ENCODE measurements at places on chromosomes 7 and 10. TPM values are rescaled to one million over a fixed set of nuclear protein-coding genes. Genes with fewer than 3 reads are reported as not detected.
A peak's percentile ranks its signal among the peaks of the same experiment; 100 is the strongest.

DNA sequence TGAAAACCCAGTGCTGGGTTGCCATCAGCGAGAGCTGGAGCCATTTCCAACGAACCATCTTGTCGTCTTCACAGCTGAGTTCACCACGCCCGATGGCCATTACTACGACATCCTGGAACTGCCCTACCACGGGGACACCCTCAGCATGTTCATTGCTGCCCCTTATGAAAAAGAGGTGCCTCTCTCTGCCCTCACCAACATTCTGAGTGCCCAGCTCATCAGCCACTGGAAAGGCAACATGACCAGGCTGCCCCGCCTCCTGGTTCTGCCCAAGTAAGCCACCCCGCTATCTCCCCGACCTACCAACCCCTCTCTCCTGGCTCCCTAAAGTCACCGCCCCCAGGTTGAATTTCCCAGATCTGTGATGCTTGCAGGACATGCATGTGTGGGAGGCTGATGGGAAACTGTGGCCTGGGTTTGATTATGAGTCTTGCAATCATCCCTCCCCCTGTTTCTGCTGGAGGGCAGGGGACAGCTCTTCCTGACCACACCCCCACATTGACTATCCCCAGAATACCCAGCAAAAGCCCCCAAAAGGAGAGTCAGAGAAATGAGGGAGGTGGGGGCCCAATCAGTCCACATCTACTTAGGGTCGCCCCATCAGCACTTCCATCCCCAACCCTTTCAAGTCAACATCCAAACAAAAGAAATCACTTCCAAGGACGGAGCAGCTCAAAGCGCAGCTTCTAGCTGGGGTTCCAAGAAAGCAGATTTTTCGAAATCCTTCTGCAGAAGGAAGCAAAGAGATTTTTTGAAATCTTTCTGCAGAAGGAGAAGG is 6.9 kb downstream of the SERPINE1 start:
- no peak overlapping the region for H3K27ac ChIP-seq
- no peaks in the 10 kb centered on the region for H3K36me3 ChIP-seq

GRCh38 chr7:42254217-42254616 is 17.2 kb upstream of the GLI3 start:
- H3K27me3 ChIP-seq, result peaks cover 4% of the 10 kb centered on the region
- DNase-seq, result no peak
- H3K4me1 ChIP-seq, result no peaks in the 10 kb centered on the region

PDGFA gene
- total RNA-seq, result 4.1 TPM

DNA sequence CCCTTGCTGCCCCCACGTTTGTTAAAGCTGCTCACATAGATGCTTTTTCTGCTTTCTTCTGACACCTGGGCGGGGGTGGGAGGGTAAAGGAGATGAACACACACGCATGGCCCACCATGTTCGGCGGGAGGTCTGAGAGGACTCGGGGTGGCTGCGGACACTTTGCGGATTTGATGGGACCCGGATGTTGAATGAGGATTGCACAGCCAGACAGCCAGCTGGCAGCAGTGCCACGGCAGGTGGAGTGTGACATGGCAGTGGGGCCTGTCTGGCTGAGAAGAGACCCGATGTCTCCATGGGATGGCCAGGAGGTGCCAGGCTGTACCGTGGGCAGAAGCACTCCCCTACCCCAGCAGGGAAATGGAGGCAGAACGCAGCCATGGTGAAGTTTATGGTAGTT is 31.2 kb downstream of the PPP2R2D start:
- H3K27ac ChIP-seq, result no peak overlapping the region
- H3K4me1 ChIP-seq, result peaks cover 66% of the 10 kb centered on the region
- no peak overlapping the region for H3K4me3 ChIP-seq
- no peak for DNase-seq
- peaks cover 21% of the 10 kb centered on the region for H3K36me3 ChIP-seq

GBX1 gene
- total RNA-seq, result not detected

GRCh38 chr10:118986815-118987790 is 42.4 kb upstream of the NANOS1 start:
- peak overlapping the region; percentile 59 for H3K27ac ChIP-seq
- no peak overlapping the region for H3K4me3 ChIP-seq
- peaks cover 11% of the 10 kb centered on the region for H3K4me1 ChIP-seq
- peak; percentile 8 for DNase-seq

DNA sequence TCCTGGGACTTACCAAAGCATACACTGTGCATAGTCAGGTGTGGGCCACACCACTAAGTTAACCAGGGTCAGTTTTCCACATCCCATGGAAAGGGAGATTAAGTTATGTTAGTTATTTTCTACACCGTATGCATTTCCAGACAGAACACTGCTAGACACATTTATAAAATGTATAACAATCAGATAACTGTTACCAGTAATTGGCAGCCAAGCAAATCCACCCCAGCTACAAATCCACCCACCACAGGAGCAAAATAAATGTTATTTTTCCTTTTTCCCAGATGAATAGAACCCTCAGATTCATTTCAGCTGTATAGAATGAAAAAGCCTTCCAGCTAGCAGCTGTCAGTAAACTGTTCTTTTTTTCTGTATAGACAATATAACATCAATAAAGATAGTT is 256.9 kb upstream of the FZD1 start:
- DNase-seq, result no peak
- no peaks in the 10 kb centered on the region for H3K27me3 ChIP-seq
- H3K4me3 ChIP-seq, result no peak overlapping the region

LIPK gene
- not detected for total RNA-seq

- no peak overlapping the region for H3K4me3 ChIP-seq
- H3K4me1 ChIP-seq, result no peaks in the 10 kb centered on the region
- H3K27ac ChIP-seq, result no peak overlapping the region
- no peaks in the 10 kb centered on the region for H3K36me3 ChIP-seq
These were observed 186.5 kb upstream of the SEMA3E start for GRCh38 chr7:83835424-83835823.

TMEM72 gene
- not detected for total RNA-seq

DCLRE1C gene
- 19.8 TPM for total RNA-seq

DNA sequence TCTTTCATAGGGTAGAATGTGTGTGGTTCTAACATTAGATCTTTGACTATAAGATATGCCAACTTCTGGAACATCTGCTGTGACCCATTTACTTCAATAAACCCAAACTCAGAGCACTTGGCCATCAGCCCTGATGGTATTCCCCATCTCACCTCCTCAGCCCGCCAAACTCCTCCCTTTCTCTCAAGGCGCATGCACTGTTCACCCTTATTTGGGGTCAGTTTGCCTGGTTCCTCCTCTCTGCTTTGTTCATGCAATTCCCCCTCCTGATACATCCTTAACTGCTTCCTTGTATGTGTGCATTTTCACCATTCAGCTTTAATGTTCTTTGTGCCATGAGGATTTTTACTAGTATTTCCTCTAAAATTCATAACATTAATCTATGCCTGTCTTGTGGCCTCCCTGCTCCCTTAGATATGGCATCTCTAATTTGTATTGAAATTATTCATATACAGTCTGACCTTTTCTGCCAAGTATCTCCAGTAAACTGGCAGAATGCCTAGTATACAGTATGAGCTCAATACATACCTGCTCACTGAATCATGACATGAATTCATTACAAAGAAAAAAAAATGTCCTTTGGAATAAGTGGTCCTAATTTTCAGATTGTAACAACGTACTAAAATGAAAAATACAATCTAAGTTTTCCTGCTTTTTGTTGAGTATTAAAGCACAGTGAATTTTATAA is 336.8 kb upstream of the IGFBP3 start:
- H3K36me3 ChIP-seq, result no peaks in the 10 kb centered on the region
- no peak overlapping the region for H3K27ac ChIP-seq
- no peak overlapping the region for H3K4me3 ChIP-seq
- DNase-seq, result no peak
- H3K4me1 ChIP-seq, result no peaks in the 10 kb centered on the region
- H3K27me3 ChIP-seq, result no peaks in the 10 kb centered on the region

DNA sequence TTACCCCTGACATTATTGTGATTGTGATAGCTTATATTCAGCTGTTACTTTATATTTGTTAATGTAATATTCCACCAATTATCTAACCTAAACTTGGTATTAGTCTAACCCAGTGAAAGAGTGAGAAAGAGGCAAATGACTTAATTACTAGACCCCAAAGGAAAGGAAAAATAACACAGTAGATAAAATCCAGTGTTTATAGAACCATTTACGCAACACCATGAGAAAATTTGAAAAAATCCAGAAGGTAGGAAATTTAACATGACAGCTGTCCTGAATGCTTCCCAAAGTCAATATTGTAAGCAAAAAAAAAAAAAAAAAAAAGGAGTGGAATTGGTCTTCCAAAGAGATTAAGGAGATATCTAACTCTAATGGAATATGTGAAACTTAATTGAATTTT is 741.5 kb upstream of the GHITM start:
- no peak overlapping the region for H3K27ac ChIP-seq
- no peaks in the 10 kb centered on the region for H3K4me1 ChIP-seq
- no peak for DNase-seq

- H3K4me3 ChIP-seq, result no peak overlapping the region
- no peaks in the 10 kb centered on the region for H3K27me3 ChIP-seq
- no peaks in the 10 kb centered on the region for H3K36me3 ChIP-seq
- DNase-seq, result no peak
These were observed 18.4 kb downstream of the VWA2 start for GRCh38 chr10:114257498-114257897.

GRCh38 chr7:139798221-139798620 is 20.4 kb upstream of the HIPK2 start:
- H3K27me3 ChIP-seq, result no peaks in the 10 kb centered on the region
- H3K4me1 ChIP-seq, result peaks cover 8% of the 10 kb centered on the region
- peaks cover 9% of the 10 kb centered on the region for H3K36me3 ChIP-seq

DNA sequence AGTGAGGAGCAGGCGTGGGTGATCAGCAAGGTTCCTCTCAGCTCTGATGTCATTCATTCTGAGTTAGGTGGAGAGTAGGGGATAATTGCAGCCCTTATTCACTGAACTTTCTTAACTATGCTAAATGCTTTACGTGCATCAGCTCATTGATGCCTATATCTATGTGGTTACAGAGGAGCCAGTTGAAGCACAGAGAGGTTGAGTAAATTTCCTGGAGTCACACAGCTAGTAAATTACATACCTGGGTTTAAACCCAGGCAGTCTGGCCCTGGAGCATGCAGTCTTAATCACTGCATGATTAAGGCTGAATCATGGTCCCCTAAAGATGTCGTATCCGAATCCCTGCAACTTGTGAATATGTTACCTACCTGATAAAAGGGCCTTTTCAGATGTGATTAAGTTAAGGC is 99.6 kb downstream of the GRK5 start:
- H3K27me3 ChIP-seq, result peaks cover 3% of the 10 kb centered on the region
- DNase-seq, result no peak
- peaks cover 9% of the 10 kb centered on the region for H3K36me3 ChIP-seq
- peaks cover 57% of the 10 kb centered on the region for H3K4me1 ChIP-seq
- H3K27ac ChIP-seq, result peak overlapping the region; percentile 100

VKORC1L1 gene
- 18.7 TPM for total RNA-seq

DNA sequence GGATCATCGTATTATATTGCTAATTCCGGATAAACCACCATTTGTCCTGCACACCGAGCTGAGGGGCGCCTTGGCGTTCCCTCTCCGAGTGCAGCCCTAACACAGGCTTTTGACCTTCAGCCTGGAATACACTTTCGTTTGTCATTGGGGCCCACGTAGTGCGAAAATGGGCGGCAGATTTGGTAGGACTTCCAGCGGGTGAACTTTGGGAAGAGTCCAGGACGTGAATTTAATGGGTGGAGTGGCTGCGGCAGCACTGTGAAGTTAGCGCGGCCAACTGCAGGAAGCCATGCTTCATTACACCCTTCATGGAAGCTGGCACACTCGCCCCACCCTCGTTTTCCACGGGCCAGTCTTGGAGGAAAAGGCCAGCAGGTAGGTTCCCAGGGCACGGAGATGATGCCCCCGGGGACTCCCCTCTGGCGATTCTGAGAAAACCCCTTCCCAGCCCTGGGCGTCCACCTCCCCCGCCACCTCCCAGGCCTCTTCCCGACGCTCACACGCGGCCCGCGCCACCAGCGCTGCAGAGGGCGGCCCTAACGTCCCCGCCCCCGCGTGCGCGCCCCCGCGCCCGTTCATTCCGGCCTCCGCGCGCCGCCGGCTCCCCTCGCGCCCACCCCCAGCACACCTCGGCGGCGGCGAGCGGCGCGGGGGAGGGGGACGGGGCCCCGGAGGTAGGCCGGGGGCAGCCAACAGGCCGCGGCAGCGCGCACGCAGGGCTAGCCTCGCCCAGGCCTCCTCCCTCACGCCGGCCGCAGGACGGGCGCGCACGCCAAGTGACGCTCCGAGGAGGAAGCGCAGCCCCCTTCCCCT is at the start of gene MLLT10:
MLLT10 (plus strand) TSS at position 766 of the 813 bp plus-strand sequence. CDS start 413 bp downstream, outside the sequence.
- peaks cover 17% of the 10 kb centered on the region for H3K4me1 ChIP-seq
- peak within 1 kb of the TSS; percentile 93 for H3K27ac ChIP-seq
- H3K36me3 ChIP-seq, result peaks cover 11% of the 10 kb centered on the region
- peak; percentile 97 for DNase-seq
- peaks cover 5% of the 10 kb centered on the region for H3K27me3 ChIP-seq

DNA sequence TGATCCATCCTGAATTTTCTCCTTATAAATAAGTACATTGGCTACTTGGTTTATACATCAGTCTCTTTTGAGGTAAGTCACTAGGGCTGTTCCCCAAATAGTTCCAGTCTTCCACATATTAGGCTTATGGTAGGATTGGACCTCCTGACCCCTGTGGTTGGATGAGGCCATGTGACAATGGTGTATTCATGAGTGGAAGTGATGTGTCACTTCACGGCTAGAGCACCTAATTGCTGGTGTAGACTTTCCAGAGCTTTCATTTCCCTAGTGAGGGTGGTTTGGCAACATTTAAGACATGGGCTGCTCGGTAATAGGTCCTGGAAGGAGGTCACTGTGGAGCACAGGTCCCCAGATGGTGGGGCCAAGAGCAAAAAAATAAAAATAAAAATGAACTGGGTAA is 141.2 kb upstream of the ABCB5 start:
- no peak overlapping the region for H3K4me3 ChIP-seq
- no peak overlapping the region for H3K27ac ChIP-seq
- H3K4me1 ChIP-seq, result no peaks in the 10 kb centered on the region
- H3K27me3 ChIP-seq, result no peaks in the 10 kb centered on the region
- H3K36me3 ChIP-seq, result no peaks in the 10 kb centered on the region
- no peak for DNase-seq

PNLIPRP3 gene
- not detected for total RNA-seq

DNA sequence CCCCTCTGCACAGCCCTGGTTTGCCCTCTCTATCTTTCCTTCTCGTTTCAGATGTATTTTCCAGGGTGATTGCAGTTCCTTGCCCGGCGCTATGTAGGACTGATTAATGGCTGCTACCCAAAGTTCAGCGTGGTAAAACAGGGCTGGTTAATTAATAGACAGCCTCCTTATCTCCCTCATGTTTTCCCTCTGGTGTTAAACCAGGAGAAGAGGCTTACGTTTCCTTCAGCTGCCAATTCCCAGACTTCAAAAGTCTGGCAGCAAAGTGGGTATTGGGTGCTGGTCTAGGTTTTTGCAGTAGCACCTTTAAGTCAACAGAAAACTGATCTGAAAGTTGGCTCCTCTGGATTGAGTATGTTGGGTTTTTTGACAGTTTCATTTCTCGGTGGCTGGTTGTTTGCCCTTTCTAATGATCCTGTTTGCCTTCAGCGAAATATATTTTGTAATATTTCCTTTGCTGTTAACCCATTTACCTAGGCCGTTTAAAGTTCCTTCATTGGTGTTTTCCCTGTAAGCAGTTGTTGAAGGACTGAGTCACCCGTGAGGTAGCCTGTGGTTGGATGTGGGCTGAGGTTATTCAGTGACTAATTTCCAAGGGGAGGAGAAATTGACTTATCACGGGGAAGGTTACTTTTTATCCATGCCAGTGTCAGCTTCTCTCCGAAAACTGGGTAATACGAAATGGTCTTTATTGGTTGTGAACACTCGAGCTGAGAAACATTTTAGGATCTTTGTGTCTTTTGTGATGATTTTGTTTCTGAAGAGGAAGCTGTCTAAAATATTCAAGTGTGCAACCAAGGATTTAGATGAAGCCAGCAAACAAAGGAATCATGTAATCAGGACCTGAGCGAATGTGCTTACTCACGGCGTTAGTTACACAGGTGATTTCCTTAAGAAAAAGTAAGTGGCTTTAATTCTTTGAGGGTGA is 257.2 kb downstream of the KIAA1217 start:
- peaks cover 30% of the 10 kb centered on the region for H3K4me1 ChIP-seq
- no peak overlapping the region for H3K4me3 ChIP-seq
- H3K27ac ChIP-seq, result peak overlapping the region; percentile 79

Data from activated naive CD8-positive, alpha-beta T cell treated with anti-CD3 and anti-CD28 coated beads for 36 hours (primary cell).